ENCODE measurements at places on chromosomes 5 and 9.
A peak's percentile ranks its signal among the peaks of the same experiment; 100 is the strongest.

- DNase-seq: no peak
Measured at GRCh38 chr9:114184071-114184470, 28.7 kb downstream of the COL27A1 start.

GRCh38 chr5:59036274-59036961, 453.5 kb downstream of the RAB3C start:
- no peak for DNase-seq

- DNase-seq: no peak
Measured at GRCh38 chr5:170057311-170057710, 48.4 kb upstream of the FOXI1 start.

GRCh38 chr5:91146230-91146629, 236.9 kb downstream of the ARRDC3 start:
- no peak for DNase-seq

GRCh38 chr9:130970052-130970451, 31.0 kb upstream of the FIBCD1 start:
- DNase-seq: no peak

GRCh38 chr9:114004221-114004716, 73.8 kb downstream of the AMBP start:
- no peak for DNase-seq

- DNase-seq: no peak
Measured at GRCh38 chr5:76163111-76163628, 80.0 kb downstream of the SV2C start.

GRCh38 chr5:58143727-58144126, 316.2 kb downstream of the PLK2 start:
- DNase-seq: no peak

GRCh38 chr5:97923997-97924396, 741.0 kb upstream of the RIOK2 start:
- DNase-seq: no peak

DNA sequence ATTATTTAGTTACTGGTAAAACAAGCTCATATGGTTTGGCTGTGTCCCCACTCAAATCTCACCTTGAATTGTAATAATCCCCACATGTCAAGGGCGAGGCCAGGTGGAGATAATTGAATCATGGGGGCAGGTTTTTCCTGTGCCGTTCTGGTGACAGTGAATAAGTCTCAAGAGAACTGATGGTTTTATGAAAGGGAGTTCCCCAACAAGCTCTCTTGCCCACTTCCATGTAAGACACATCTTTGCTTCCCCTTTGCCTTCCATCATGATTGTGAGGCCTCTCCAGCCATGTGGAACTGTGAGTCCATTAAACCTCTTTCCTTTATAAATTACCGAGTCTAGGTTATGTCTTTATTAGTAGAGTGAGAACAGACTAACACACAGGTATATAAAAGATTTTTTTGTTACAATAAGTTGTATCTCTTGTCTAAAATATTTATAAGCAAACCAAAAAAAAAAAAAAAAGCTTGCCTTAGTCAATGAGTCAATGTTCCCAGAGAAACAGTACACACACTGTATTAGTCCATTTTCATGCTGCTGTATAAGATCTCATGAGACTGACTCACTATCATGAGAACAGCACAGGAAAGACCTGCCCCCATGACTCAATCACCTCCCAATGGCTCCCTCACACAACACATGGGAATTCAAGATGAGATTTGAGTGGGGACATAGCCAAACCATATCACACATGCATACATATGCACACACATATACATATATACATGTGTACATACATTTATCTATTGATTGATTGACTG, 138.3 kb downstream of the BASP1 start:
- peak; percentile 49 for DNase-seq

DNA sequence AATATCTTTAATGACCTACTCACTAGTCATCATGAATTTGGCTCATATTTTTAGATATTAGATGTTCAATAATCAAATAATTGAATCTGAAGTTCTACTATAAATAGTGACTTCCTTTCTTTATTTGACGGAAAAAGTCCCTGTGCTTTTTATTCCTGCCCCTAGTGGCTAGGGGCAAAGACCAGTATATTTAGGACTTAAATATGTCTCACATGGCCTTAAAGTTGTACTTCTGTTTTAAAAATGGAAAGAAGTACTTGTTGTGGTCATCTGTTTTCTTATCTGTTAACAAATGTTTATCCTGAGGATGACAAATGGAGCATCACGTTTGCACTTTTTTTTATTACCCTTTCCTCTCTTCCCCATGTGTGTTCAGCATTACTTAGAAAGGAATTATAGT, 89.2 kb upstream of the GRHPR start:
- DNase-seq: peak; percentile 38

GRCh38 chr9:27003426-27004077, 1.9 kb downstream of the LRRC19 start:
- DNase-seq: no peak

DNA sequence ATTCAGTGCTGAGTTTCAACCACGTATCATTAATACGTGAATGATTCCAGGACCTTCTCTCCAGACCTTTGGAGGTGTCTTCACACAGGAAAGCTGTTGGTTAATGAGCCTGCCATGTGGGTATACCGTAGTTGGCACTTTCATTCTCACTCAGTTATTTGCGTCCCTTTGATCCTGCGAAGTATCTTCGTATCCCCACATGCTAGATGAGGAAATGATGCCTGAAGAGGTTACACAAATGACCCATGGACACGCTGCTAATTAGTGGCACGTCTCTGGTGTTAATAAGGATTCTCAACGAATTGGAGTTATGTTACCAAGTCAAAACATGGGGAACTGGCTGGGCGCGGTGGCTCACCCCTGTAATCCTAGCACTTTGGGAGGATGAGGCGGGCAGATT, 65.7 kb upstream of the GNE start:
- DNase-seq: no peak

DNA sequence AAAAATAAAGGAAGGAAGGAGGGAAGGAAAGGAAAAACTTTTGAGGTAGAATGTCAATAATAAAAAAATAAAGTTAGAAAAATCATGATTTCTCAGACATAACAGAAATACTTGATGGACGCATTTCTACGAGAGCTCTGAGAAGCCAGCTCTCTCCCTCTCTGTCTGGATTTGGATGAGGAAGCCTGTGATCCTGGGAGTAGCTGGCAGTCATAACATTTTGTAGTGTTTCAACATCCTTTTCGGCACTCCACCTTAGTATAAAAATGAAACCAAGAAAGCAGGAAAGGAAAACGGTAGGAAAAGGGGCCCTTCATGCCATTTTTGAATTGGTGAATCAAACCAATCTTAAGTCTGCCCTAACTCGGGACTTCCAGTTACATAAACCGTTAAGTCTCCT, 321.3 kb downstream of the EPB41L4A start:
- no peak for DNase-seq

DNA sequence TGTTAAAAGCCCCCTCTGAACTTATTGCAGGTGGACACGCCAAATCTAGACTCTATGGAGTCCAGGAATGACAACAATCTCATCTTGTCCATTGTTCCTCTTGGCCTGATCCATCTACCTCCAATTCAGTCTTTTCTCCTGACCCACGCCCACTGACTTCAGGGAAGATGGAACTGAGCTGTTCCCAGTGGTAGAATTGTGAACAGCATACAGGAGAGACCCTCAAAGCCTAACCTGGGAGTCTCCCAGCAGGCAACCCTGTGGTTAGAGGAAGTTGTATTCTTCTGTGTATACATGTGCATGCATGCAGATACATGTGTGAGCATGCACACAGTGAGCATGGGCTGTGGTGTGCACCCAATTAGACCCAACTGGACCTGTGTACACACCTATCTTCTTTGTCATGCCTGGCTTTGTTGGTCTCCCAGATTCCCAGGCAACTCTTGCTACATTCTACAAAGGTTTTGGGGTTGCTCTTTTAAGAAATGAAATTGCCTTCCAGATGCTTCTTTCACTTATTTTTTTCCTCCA, 286.0 kb downstream of the ZSWIM6 start:
- no peak for DNase-seq

DNA sequence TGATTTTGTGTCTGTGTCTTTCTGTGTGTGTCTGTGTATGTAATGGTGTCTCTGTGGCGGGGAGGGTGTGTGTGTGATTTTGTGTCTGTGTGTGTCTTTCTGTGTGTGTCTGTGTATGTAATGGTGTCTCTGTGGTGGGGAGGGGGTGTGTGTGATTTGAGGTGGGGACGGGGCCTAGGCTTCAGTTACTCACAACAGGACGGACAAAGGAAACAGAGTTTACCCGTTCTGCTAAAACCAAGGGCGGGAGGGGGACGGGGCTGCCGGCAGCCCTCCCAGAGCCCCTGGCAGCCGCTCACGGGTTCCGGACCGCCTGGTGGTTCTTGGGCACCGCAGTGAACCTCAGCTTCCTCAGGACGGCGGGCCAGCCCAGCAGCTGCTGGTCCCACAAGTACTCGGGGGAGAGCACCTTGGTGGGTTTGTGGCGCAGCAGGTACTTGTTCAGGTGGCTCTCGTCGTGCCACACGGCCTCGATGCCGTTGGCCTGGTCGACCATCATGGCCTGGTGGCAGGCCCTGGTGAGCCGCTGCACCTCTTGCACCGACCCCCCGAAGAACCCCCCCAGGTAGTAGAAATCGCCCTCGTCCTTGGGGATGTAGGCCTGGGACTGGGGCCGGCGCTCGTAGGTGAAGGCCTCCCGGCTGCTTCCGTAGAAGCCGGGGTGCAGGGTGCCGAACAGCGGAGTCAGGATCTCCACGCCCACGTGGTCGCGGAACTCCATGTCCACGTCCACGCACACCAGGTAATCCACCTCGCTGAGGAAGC, 19.4 kb downstream of the ABO start:
- no peak for DNase-seq

DNA sequence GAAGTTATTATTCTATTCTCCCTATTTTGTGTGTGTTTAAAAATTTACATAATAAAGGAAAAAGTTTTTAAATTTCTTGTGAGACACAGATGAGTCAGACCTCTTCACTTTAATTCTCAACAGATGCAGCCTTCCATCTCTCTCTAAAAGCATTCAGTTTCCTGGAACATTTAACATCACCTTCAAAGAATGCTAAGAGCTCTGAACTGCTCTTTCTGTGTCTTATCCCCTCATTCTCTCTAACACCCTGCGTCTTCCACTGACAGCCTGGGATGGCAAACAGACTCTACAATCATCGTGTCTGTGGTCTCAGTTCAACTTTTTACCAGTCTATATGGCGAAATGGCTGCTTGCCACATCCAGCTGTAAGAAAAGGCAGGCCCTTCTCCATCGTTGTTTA, 173.0 kb downstream of the HINT1 start:
- DNase-seq: no peak

- DNase-seq: no peak
Measured at GRCh38 chr5:140509898-140510297, 37.6 kb upstream of the EIF4EBP3 start.

GRCh38 chr5:54521856-54522479, 4.4 kb downstream of the SNX18 start:
- DNase-seq: no peak

DNA sequence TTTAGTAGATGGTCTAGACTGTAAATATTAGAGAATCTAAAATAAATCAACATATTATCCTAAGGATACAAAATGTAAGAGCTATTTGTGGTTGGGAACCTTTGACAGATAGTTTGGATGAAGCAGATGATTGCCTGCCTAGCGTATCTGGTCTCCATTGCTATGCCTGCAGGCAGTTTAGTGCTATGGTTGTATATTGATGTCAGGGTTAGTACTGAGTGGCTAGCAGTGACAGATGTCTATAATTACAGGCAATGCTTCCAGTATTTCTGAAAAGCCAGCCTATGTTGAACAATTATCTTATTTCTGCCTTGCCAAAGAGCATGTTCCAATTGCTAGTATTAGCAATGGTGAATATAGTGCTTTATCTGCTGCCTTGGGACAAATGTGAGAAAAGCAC, 151.3 kb upstream of the TLX3 start:
- no peak for DNase-seq

DNA sequence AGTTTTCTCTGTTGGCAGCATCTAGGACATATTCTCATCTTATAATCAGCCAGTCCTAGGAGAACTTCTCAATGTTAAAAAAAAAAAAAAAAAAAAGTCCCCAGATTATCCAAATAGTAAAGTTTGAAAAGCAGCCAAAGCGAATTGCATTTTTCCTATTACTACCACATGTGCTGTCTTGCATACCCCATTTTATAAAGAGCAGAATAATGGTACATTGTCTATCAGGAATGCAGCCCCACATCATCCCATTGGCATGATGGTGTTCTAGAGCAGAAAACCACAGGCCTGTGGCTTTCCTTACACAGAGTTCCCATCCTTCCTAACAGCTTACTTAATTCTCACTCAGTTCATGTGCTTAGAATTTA, 381.6 kb downstream of the TMEM38B start:
- no peak for DNase-seq

GRCh38 chr5:122099060-122099790, 21.2 kb upstream of the LOX start:
- no peak for DNase-seq

GRCh38 chr5:37494756-37495155, 115.6 kb downstream of the WDR70 start:
- DNase-seq: no peak

DNA sequence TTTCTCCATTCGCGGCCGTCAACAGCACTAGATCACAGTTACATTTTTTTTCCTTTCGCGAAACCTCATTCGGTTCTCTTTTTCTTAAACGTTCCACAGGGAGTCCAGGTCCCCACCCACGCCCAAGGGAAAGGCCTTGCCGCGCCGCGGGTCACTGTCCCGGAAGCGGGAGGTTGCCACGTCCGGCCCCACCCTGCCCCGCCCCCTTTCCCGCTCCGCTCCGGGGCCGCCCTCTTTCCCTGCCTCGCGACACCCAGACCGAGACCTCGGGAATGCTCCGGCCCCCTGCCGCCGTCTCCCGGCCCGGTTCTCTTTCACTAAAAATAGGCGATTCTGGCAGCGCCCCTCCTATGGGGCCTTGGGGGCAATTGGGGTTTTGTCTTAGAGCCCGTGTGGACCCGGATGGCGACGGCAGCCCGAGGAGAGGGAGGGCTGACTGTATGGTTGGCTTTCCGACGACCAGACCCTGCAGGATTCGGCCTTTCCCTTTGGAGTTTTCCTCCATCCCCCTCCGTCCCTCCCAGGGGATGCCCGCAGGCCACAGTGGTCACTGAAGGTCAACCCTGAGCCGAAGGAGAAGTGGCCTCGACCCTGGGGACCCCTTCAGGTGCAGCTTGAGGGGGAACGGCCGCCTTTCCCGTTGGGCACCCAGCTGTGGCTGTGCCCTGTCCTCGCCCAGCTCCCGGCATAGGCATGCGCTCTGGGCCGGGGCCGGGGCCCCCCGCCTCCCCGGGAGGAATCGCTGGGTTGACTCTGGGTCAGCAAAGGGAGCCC, 2.8 kb upstream of the RACK1 start:
- DNase-seq: peak; percentile 77

- DNase-seq: peak; percentile 56
Measured at GRCh38 chr5:143791848-143792731, 19.9 kb upstream of the HMHB1 start.

DNA sequence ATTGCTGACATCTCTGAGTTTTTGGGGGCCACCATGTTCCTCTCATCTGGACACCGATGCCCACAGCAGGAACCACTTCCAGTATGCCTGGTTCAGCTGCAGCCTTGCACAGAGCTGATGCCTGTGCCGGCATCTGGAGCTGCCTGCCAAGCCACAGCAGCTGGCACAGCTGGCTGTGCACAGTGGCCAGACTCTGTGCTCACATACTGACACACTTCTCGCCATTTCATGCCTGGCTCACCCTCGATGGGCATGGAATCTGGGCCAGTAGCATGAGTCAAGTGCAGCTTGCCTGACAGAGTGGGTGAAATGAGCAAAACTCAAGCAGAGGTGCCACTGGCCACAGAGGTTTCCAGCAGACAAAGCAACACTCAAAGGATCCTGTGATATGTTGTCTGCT, 863.4 kb downstream of the DNAH5 start:
- DNase-seq: no peak

All from B cell (primary cell).